HuH-7.5 (cell line): ENCODE measurements at places on chromosomes 5 and 9.

GRCh38 chr9:136341769-136342168 lies 14.4 kb downstream of the GPSM1 start:
- no peak for DNase-seq

DNA sequence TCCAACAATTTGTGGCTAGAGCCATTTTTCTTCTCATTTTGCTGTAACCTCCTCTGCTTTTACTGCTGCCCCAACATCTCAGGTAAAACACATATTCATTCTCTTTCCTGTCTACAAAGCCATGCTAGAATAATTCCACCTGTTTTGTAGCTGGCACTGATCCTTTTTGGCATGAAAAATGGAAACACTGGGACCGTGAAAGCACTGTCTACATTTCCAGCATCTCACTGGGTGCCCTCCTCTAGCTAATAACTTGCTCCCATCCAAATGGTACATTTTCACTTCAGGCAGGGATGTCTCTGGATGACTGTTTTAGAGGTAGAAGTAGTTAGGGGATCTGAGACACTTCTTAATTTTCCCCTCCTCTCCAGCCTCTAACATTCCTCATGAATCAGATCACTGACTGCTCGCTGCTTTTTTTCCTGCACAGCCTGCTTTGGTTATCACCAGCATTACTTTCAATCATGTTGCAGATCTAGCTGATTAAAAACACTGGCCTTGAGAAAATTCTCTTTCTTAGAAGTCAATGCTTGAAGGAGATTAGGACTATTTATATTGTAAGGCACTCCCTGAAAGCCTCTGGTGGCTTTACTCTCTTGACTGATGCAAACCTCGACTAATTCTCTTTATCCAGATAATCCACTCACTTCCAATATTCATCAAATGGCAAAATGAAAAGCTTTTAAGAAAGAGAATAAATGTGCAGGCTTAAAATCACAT lies 1312.6 kb upstream of the DMAC1 start:
- no peak for DNase-seq

- no peak for DNase-seq
Observed at GRCh38 chr9:113449376-113449775, 14.2 kb upstream of the RGS3 start.

GRCh38 chr5:166401391-166401790 lies 1890.1 kb upstream of the WWC1 start:
- no peak for DNase-seq

GRCh38 chr5:127068493-127069214 lies 4.6 kb downstream of the C5orf63 start:
- no peak for DNase-seq

GRCh38 chr5:3220638-3221288 lies 374.9 kb upstream of the IRX1 start:
- no peak for DNase-seq

GRCh38 chr5:159458217-159458711 lies 128.0 kb upstream of the IL12B start:
- DNase-seq = no peak

DNA sequence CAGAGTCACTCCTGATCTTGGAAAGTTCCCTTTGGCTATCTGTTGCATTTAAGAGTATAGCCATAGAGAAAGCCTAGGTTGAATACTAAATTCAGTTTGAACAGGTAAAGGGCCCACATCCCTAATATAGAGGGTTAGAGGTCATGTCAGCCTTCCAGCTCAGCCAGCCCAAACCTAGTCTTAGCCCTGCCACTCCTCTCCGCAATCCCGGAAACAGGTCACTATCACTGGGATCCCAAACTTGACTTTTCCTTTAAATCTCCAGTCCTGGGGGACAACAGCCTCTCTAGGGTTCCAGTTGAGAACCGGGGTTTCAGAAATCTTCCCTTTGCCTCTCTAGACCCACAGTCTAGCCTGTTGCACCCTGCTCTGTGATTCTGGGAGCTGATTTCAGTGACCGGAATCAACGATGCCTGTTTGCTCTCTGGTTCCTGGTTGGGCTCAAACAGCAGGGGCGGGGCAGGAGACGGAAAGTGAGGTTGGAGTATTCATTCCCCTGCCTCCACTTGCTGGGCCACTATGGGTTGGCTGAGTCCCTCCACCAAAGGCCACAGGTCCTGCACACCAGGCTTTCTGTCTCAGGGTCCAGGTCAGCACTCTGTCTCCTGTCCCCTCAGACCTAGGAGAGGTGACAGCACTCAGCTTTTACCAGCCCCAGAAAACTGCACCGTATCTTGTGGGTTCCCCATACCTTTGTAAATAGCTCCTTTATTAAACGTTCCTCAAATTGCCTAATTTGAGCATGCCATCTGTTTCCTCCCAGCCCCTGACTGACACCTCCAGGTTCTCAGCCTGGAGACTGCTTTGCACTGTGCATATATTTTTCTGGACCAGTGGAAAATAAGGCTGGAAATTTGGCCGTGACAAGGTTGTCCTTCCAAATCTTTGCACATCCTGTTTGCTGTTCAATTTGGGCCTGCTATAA lies 23.8 kb upstream of the CPEB4 start:
- DNase-seq = no peak

DNA sequence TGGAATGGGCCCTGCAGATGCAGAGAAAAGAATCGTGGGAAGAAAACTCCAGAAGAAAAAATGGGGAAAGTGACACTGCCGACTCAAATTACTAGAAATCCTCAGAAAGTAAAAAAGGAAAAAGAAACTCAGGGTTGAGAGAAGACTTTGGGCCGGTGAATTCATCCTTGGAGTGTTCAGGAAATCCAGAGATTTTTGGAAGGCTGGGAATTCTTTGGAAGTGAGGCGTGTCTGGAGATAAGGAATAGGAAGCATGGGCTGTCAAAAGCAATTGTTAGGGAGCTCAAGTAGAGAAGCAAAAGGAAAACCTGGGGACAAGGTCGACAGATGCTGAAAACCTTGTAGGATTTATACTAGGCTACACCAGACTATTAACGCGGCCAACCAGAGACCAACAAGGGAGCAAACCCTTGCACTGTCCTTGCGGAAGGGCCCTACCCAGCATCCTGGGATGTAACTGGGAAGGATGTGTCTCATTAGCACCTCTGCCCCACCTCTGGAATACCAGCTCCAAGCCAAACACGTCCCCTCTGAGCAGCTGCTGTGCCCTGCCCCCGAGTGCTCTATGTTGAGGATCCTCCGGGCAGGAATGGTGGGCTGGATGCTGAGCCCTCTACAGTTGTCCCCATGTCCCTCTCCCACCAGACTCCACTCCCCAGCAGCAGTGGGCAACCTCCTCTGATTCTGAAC lies 11.6 kb downstream of the DAB2IP start:
- DNase-seq = no peak

DNA sequence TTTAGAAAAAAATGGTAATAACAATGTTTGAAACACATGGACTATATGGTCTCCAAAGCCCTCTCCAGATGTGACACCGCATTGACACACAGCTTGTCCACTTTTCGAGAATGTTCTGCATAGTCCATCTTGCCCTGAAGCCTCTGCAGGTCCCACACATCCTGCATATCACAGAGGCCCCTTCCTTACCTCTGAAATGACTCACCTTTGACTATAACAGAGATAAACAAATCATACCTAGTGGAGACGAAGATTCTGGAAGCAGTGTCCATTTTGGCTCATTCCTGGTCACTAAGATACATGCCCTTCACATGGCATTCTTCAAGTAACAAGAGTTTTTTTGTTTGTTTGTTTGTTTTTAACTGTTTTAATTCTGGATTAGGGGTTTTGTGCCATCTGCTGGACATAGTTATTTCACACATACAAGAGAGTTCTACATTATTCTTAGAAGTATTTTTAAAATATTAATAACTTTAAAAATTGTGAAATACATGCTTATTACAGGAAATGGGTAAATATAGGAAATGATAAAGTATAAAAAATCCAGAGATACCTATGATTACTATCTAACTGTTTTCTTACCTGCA lies 5.1 kb downstream of the ARL14EPL start:
- DNase-seq = no peak

DNA sequence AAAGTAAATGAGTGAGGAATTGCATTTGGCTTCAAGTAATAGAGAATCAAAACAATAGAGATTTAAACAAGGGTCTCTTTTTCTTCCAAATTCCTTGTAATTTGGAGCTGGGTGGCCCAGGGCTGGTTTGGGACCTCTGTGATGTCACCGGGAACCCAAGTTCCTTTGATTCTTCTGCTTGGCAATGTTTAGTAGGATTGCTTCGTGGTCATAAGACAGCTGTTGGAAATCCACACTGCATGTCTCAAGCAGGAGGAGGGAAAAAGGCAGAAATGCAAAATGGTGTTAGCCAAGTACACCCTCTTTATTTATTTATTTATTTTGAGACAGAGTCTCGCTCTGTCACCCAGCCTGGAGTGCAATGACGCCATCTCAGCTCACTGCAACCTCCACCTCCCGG lies 72.6 kb upstream of the IL12B start:
- no peak for DNase-seq

- DNase-seq = no peak
Observed at GRCh38 chr5:5323551-5323950, 98.9 kb upstream of the ICE1 start.

GRCh38 chr5:150347003-150347402 lies 10.5 kb upstream of the TCOF1 start:
- no peak for DNase-seq
